ENCODE measurements at places on chromosomes 16 and 17. TPM values are rescaled to one million over a fixed set of nuclear protein-coding genes. Genes with fewer than 3 reads are reported as not detected.
A peak's percentile ranks its signal among the peaks of the same experiment; 100 is the strongest.

GRCh38 chr17:2374549-2375285, 26.1 kb downstream of the MNT start:
- no peak for DNase-seq

- DNase-seq = no peak
Observed at GRCh38 chr16:51508490-51509212, 357.6 kb upstream of the SALL1 start.

DNA sequence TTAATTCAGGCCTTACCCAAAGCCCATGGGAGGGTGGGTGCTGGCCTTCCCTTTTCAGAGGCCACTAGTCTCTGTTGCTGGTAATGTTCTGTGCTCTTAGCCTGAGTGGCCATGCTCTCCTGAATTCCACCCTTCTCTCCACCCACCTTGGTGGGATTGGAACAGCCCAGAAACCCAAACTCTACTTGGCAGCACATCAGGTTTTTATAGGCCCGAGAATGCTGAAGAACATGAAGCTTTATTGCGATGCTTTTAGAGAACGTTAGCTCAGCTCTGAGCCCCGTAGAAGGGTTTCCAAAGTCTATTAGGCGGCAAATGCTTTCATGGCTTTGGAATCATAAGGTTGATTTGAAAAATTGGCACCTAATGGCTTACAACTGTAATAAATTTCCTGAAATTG, 209.3 kb downstream of the MSI2 start:
- DNase-seq = no peak

The MMP2 gene
- 135 TPM for total RNA-seq

- DNase-seq = no peak
Observed at GRCh38 chr16:27406511-27407128, 4.6 kb downstream of the IL21R start.

The TMC7 gene
- total RNA-seq = 1.3 TPM

- no peak for DNase-seq
Observed at GRCh38 chr17:72239548-72239947, 118.7 kb downstream of the SOX9 start.

The TNP2 gene
- total RNA-seq = not detected

DNA sequence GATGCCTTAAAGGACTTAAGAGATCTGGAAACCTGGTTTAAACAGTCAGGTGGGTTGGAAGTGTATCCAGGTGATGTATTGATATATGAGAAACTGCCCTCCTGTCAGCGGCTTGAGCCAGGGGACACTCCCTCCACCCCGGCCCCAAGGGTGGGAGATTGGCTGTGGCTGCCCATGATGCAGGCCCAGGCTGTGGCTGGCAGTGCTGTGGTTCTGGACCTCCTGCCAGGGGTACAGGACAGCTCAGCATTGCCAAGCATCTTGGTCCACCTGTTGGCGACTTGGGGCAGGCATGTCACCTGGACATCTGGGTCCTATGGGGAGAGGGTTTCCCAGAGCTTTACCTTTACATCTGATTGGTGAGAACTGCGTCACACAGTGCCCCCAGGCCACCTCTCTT, 201.0 kb downstream of the SPECC1 start:
- DNase-seq = no peak

GRCh38 chr17:1989135-1989534, 36.0 kb downstream of the RTN4RL1 start:
- no peak for DNase-seq

GRCh38 chr16:28210264-28210663, 1.5 kb downstream of the XPO6 start:
- no peak for DNase-seq

The ABCC11 gene
- total RNA-seq = not detected

The ZNF287 gene
- 8.0 TPM for total RNA-seq

The SLC9A5 gene
- 0.84 TPM for total RNA-seq

GRCh38 chr17:39195568-39196160, 1.8 kb downstream of the CACNB1 start:
- peak; percentile 55 for DNase-seq

The RAB40C gene
- 8.8 TPM for total RNA-seq

- DNase-seq = peak; percentile 68
Observed at GRCh38 chr16:66127459-66128370, 238.8 kb upstream of the CDH5 start.

GRCh38 chr17:63697341-63698286, 2.3 kb downstream of the LIMD2 start:
- DNase-seq = peak; percentile 90

- DNase-seq = no peak
Observed at GRCh38 chr17:82399601-82400101, 18.5 kb upstream of the HEXD start.

- DNase-seq = no peak
Observed at GRCh38 chr16:85564277-85565051, 48.7 kb upstream of the GSE1 start.

The HSF5 gene
- not detected for total RNA-seq

DNA sequence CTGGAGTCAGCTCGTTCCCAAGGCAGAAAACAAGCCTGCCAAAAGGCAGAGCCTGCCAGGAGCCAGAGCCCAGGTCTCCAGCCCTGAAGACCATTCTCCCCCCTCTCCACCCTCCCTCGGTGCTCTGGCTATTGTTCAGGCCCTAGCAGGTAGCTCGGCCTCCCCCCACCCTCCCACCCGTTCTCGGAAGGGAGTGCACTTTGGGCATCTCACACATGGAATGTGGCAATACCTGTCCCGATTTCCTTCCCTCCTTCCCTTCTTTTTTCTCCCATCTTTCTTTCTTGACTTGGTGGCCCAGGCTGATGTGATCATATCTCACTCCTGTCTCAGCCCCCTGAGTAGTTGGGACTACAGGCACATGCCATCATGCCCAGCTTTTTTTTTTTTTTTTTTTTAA, 12.4 kb downstream of the CNGB1 start:
- no peak for DNase-seq

- no peak for DNase-seq
Observed at GRCh38 chr16:84463221-84463620, 41.2 kb downstream of the MEAK7 start.

DNA sequence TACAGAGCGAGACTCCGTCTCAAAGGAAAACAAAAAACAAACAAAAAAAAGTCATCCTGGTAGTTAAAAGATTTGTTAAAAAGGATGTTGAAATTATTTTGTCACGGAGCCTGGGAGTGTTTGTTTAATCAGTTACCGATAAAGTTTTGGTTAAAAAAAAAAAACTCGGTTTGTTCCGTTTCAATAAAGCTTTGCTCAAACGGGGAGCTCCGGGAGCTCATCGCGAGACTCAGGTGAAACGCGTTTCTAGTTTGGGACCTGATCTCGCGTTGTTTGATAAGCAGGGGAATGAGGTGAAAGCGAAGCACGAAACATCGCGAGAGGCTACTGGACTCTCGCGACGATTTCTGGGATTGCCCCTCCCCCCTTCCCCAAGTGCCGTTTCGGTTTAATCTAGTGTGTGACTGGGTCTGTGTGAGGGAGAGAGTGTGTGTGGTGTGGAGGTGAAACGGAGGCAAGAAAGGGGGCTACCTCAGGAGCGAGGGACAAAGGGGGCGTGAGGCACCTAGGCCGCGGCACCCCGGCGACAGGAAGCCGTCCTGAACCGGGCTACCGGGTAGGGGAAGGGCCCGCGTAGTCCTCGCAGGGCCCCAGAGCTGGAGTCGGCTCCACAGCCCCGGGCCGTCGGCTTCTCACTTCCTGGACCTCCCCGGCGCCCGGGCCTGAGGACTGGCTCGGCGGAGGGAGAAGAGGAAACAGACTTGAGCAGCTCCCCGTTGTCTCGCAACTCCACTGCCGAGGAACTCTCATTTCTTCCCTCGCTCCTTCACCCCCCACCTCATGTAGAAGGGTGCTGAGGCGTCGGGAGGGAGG, at the start of gene CDK12:
Gene CDK12 (plus strand): TSS at position 374 of the 813 bp plus-strand sequence. CDS start 586 bp downstream, outside the sequence.
- peak; percentile 93 for DNase-seq

- DNase-seq = no peak
Observed at GRCh38 chr17:20315821-20316220, 151.5 kb downstream of the LGALS9B start.

DNA sequence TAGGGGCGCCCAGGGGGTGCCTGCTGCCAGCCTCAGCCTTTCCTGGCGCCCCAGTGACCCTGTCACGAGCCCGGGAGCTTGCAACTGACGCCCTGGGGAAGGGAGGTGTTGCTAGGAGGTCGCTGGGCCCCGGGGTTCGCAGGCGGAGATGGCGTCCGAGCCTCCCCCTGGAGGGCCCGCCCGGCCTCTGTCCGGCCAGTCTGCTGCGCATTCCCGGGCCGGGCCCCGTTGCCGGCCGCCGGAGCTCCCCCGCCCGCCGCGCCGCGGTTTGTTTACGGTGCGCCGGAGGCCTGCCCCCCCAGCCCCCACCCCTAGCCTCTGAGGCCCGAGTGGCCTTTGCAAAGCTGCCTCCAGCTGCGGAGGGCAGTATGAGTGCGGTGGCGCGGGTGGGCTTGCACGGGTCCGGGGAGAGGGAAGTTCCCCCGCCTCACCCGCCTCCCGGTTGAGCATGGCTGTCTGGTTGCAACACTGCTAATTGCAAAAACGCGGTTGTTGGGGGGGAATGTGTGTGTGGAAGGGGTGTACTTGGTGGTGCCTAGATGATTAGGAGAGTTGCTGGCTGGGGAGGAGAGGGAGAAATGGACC, 514 bp downstream of the THRA start:
- DNase-seq = no peak

DNA sequence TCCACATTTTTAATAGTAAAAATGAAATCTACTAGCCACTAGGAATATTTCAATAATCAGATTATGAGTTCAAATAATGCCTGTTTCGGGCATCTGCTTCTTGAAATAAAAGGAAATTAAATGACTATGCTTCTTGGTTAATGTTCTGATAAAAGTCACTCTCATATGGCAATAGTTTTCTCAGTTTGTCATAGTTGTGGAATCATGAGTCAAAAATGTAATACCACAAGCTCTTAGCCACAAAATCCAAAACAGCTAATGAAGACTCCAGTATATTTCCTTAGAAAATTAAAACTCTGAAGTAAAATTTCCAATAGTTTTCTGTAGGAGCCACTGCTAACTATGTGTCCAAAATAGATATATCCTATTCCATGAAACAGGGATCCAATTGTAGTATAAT, 676.3 kb upstream of the CDH8 start:
- DNase-seq = no peak

- no peak for DNase-seq
Observed at GRCh38 chr17:1906662-1907101, 76.9 kb downstream of the RPA1 start.

DNA sequence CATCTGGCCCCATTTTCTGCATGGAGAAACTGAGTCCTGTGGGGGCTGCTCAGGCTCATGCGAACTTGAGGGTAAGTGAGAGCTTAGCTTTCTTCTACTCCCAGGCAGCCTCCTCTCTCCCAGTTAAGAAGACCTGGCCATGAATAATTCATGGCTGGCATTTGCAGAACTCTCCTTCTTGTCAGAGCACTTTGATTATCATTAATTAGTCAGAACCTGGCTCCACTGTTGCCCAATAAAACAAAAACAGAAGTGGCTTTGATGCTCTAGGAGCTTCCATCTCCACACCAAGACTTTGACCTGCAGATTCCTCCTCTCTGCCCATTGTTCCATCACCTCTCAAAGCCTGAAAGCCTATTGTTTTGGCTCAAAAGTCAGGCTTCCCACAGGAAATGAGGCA, 45.5 kb upstream of the CDH3 start:
- DNase-seq = no peak

GRCh38 chr17:74748279-74748528, 224 bp upstream of the NHERF1 start:
- no peak for DNase-seq

GRCh38 chr16:81784072-81784795, 5.1 kb downstream of the PLCG2 start:
- DNase-seq = no peak

The KDM6B gene
- 25.0 TPM for total RNA-seq

The CD300H gene
- total RNA-seq = not detected

The SOX8 gene
- 0.89 TPM for total RNA-seq

DNA sequence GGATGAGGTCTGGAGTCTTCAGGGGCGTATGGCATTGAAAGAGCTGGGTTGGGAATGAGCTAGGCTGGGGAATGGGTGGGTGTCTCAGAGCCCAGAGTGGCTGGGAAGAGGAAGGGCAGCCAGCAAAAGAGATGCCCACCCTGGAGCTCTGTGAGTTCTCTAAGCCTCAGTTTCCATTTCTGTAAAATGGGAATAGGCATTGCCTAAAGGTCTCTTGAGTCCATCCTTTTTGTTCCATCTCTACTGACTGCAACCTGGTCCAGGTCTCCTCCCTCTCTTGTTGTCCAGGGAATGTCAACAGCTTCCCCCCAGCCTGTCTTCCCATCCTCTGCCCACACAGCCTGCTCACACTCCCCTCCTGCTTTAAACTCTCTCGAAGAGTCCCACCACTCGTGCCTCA, 19.6 kb downstream of the CCDC102A start:
- DNase-seq = no peak

DNA sequence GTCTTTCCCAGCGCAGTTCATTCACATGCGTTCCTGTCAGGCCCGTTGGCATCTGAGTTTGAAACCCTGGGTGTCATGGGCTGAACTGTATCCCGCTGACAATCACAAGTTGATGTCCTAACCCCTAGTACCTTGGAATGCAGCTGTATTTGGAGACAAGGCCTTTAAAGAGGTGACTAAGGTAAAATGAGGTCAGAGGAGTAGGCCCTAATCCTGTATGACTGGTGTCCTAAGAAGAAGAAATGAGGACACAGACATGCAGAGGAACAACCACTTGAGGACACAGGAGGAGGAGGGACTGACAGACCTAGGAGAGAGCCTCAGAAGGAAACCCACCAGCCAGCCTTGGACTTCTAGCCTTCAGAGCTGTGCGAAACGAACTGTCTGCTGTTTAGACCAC, 33.1 kb downstream of the TRPV2 start:
- DNase-seq = no peak

DNA sequence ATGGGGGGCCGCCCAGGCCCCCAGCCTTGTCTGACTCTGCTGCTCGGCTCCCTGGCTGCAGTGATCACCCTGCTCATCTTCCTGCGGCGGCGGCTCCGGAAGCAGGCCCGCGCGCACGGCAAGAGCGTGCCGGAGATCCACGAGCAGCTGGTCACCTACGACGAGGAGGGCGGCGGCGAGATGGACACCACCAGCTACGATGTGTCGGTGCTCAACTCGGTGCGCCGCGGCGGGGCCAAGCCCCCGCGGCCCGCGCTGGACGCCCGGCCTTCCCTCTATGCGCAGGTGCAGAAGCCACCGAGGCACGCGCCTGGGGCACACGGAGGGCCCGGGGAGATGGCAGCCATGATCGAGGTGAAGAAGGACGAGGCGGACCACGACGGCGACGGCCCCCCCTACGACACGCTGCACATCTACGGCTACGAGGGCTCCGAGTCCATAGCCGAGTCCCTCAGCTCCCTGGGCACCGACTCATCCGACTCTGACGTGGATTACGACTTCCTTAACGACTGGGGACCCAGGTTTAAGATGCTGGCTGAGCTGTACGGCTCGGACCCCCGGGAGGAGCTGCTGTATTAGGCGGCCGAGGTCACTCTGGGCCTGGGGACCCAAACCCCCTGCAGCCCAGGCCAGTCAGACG, 24.4 kb upstream of the BEAN1 start:
- no peak for DNase-seq

The ZPBP2 gene
- not detected for total RNA-seq

The IRX5 gene
- 13.2 TPM for total RNA-seq

The SPHK1 gene
- total RNA-seq = 2.7 TPM

The TEDC2 gene
- total RNA-seq = 0.95 TPM

GRCh38 chr16:11064851-11065250, 120.5 kb downstream of the CLEC16A start:
- no peak for DNase-seq

- DNase-seq = peak; percentile 76
Observed at GRCh38 chr16:56931271-56931891, 561 bp upstream of the HERPUD1 start.

Data from Right ventricle myocardium inferior (tissue), 1 donor.